Heart right ventricle (tissue), 16 donors: ENCODE measurements at places on chromosomes 16 and 17. TPM values are rescaled to one million over a fixed set of nuclear protein-coding genes. Genes with fewer than 3 reads are reported as not detected.

DNA sequence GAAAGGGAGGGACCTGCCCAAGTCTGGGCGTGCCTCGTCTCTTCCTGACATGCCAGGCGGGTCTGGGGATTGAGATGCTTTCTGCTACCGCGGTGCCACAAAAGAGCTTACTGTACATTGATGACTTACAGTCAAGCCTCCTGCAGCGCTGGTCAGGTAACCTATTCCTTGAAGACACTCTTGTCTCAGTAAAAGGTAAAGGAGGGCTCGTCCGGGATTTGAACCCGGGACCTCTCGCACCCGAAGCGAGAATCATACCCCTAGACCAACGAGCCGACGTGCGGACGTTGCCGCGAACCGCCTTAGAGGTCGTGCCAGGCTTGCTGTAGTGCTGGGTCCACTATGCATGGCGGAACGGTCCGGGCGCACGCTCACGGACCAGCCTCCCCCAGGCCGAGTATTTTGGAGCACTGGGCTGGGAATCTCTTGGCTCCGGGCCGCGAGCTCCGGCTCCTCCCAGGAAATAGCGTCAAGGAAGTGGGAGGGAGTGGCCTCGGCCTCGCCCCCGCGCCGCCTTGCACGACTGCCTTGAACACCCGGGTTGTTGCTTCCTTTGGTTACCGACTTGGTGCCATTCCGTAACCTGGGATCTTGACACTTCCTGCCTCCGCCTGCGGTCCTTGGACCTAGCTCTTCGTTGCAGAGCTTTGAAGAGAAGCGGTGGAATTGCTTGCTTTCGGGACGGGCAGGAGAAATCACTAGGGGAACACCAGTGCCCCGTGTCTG, 12.4 kb upstream of the AURKB start:
- DNase-seq: peak; percentile 95

- no peak for DNase-seq
Measured at GRCh38 chr17:46917516-46917915, 5.4 kb upstream of the GOSR2 start.

Gene SLC25A39
- total RNA-seq: 45.2 TPM

GRCh38 chr17:14199601-14200000, 37.1 kb downstream of the CDRT15 start:
- no peak for DNase-seq

Gene UMOD
- not detected for total RNA-seq

- no peak for DNase-seq
Measured at GRCh38 chr17:47811709-47812108, 9.9 kb downstream of the OSBPL7 start.
